ENCODE measurements at places on chromosomes 3 and 15.

DNA sequence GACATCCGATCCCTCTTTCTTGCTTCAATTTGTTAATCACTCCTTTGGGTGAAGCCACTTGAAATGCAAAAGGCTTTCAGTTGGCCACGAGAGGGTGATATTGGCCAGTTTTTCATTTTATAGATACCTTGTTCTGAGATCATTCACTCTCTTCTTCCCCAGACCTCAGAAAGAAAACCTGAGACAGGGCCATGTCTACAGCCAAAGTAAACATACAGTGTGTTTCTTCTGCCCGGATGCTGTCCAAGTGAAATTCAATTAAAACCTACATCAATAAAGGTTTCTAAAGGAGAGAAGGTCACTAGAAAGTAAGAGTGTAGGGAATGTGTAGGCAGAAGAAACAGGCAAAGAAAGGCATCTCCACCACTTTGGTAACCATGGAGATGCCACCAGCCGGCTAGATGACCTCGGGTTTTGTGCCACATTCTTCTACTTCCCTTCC lies 39.5 kb upstream of the FMN1 start:
- DNase-seq, result peak; percentile 69

DNA sequence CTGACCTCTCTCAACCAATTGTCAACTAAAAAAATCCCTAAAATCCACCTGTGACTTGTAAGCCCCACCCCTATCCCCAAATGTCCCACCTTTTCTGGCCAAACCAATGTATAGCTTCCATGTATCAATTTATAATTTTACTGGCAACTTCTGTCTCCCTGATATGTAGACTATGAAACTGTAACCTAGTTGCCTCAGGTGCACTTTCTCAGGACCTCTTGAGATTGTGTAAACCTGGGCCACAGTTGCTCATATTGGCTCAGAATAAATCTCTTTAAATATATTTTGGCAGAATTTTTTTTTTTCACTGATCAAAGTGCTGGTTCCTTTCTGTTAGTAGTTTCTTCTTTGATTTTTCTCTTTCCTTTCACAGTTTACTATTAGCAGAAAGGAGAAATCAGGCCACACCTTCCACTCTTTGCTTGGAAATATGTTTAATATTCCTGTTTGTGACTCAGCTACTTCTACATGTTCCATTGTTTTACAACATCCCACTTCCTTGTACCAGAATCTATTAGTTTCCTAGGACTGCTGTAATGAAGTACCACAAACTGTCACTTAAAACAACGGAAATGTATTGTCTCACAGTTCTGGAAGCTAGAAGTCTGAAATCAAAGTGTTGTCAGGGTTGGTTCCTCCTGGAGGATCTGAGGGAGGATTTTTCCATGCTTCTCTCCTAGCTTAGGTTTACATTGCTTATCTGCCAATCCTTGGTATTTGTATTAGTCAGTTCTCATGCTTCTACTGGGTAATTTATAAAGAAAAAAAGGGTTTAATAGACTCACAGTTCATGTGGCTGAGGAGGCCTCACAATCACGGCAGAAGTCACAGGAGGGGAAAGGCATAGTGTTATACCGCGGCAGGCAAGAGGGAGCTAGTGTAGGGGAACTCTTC lies 801.2 kb upstream of the ARPP21 start:
- DNase-seq, result no peak

DNA sequence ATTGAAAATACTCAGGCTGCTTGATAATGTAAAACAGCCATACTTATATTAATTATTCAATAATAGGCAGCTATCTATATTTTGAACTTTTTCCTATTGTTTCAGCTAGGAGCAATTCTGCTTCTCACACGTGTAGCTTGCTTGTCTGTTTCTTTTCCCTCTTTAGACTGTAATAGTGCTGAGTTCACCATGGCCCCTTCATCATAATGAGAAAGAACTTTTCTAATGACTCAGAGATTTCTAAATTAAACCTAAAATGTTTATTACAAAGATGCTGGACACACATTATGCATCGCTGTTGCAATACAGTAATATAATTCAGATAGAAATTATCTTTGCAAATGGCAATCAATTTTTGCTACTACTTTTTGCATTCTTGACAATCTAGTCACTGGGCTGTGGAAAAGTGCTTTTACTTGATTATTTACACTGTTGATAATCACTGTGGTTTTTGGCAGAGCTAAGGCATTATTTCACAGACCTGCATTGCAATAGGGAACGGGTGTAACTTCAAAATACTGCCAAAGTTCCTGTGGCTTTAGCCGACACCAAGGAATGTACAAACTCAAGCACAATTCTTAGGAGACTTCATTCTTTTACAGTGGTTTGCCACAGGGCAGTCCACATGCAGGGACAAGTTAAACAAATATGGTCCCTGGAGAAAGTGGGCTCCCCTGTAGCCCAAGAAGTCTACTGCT lies 281.0 kb upstream of the TBL1XR1 start:
- peak; percentile 96 for DNase-seq

- DNase-seq, result no peak
Observed at GRCh38 chr15:72534523-72534922, 60.4 kb downstream of the ARIH1 start.

DNA sequence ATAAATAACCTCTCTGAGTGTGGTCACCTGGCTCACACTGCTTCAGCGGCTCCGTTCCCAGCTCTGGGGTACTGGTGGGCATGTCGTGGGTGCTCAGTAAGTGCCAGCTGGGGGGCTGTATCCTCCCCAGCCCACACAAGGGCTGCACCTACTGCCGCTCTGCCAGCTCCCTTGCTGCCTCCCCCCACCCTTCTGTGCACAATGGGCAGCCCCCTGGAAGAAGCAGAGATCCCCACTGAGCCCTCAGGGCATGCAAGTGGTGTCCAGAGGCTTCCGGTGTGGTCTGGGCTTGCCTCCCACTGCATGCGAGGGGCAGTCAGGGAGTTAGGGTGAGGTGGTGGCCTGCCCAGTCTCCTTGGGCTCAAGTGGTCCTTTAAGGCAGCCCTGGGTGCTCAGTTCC lies 58.3 kb upstream of the TRPM1 start:
- DNase-seq, result no peak

- DNase-seq, result peak; percentile 22
Observed at GRCh38 chr3:72739531-72740466, 108.4 kb downstream of the SHQ1 start.

DNA sequence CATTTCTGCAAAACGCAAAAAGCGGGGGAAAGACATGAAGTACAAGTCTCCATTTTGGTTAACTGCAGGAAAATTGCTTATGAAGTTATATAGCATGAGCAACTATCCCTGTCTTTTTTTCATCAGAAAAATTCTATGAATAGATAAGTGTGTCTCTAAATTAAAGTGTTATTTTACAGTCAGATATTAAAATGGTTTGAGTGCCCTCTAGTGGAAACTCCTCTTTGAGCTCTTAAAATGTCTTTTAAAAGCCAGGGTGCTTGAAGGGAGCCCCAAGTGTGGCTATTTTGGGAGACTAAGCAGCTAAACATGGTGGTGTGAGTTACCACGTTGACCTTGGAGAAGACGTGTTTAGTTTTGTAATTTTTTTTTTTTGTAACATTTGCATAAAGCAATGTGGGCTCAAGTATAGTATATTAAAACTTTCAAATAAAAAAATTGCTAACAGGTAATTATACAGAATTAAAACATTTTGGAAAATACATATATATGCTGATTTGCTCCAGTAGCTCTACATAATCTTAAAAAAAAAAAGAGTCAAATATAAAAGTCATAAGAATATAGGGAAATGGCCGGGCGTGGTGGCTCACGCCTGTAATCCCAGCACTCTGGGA lies 77.2 kb downstream of the PPP2R3A start:
- DNase-seq, result peak; percentile 74

- DNase-seq, result no peak
Observed at GRCh38 chr3:30344288-30344687, 262.1 kb upstream of the TGFBR2 start.

DNA sequence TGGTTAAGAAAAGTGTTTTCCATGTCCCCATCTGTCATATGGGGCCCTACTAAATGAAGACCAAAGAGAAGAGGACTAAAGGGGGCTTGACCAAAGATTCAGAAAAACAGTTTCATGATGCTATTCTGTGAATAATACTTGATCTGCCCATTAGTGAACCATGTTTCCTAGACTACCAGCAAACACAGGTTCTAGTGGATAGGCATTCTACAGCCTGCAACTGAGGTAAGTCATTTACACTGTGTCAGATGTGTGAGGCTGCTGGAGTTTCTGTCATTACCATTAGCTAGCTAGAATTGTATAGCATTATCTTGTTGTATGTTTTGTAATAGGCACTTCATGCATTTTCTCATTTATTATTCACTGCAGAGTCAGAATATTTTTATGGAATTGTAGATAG lies 6.6 kb downstream of the GPR171 start:
- no peak for DNase-seq

DNA sequence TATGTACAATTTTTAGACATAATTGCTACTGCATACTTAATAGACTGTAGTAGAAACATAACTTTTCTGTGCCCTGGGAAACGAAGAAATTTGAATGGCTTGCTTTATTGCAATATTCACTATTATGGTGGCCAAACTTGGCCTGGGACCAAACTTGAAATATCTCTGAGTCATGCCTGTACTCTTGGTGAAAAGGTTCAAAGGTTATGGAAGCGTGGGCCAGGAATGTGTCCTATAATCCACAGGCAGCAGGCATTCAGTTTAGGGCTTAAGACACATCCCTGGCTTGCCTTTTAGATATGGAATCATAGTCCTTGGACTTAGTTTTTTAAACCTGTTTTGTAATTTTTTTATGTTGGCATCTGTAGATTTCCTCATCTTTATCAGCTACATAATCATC lies 124.3 kb downstream of the LRIG1 start:
- peak; percentile 48 for DNase-seq

- DNase-seq, result no peak
Observed at GRCh38 chr3:129039271-129040038, 21.1 kb upstream of the GP9 start.

DNA sequence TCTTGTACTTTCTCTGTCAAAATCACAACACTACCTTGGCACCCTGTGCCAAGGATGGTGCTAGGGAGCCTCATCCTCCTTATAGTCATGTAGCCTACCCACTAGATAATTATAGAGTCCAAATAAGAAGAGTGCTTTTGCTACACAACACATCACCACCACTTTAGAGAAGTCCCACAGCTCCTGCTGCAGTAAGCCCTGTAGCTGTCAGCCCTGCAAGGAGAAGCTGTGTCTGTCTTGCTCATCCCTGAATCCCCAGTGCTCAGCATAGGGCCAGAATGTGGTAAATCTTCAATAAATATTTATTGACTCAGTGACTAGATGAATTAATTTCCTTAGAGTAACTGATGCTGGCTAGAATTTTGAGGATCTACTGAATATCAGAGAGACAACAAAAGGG lies 190.8 kb downstream of the ZNF621 start:
- no peak for DNase-seq

GRCh38 chr3:180180795-180181194 lies 144.1 kb upstream of the PEX5L start:
- peak; percentile 68 for DNase-seq

- DNase-seq, result no peak
Observed at GRCh38 chr3:157120071-157120892, 39.7 kb downstream of the CCNL1 start.

DNA sequence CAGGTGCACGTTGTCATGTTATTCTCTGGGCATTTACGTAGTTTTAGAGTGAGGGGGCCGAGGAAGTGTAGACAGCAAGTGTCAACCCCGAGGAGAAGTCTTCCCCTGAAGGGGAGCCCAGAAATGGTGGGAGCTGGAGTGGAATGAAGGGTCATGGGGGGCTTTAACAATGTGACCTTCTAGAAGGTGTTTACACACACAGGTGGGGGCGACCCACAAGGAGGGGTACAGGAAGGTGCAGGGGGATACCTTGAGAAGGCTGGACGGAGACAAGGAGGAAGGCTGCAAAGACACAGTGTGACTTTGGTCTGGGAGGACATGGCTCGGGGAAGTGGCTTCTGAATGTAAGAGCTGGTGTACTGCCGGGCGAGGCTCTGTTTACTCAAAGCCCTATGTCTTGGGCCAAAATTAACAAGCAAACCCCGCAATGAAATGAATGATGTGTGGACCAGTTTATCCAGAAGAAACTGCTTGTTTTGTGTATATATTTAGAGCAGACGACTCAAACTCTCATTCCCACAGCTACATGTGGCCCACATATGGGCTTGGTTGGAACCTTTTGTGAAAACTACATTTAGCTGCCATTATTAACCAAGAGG lies 18.7 kb downstream of the TRPM1 start:
- DNase-seq, result no peak

DNA sequence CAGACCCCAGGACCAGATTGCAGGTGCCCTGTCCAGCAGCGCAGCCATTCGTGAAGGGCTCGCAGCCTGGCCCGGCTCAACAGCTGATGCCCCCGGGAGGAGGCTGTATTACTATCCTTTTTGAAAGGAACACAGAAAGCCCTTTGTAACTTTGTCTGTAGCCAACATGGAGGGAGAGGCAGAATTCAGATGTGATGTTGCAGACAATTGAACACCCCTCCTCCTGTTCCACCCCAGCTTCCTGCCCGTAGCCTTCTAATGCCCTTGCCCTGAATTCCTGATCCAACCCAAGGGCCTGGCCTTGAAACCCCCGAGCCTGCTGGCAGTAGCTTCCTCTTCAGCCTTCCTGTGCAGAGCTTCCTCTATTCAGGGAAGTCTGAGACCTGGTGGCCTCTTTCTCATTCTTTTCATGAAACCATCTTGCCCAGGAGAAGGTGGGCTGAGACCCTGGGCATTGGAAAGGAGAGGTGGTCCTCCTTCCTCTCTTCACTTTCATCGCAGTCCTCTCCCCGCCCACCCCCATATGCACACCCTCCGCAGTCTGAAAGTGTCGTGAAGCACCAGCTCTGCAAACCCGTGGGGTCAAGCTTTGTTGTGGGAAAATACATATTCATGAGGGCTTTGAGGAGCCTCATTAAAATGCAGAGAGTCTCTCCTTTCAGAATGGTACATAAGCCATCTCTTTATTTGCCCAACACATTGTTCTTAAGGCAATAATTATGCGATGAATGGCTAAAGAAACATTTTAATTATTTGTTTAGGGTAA lies 109.2 kb downstream of the APBA2 start:
- no peak for DNase-seq

GRCh38 chr15:66481107-66481856 lies 16.3 kb downstream of the SNAPC5 start:
- DNase-seq, result no peak

GRCh38 chr15:48645558-48646330 lies at the start of gene FBN1:
Gene FBN1 (minus strand): TSS chr15:48645709. CDS start chr15:48644769, 940 bp downstream.
- peak; percentile 95 for DNase-seq

DNA sequence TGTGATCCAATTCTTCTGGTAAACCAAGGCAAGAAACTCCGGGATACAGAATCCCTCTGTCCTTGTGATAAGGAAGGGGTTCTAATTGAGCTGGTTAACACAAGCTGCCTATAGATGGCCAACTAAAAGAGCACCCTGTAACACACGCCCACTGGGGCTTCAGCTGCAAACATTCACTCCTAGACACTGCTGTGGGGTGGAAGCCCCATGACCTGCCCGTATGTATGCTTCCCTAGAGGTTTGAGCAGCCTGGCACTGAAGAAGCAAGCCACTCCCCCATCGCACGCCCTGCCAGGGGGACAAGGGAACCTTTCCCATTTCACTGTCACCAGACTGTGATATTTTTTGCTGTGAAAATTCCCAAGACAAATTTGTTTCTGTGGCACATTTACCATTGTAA lies 516.9 kb upstream of the GOLIM4 start:
- no peak for DNase-seq
